ENCODE measurements at places on chromosomes 1 and 21.

DNA sequence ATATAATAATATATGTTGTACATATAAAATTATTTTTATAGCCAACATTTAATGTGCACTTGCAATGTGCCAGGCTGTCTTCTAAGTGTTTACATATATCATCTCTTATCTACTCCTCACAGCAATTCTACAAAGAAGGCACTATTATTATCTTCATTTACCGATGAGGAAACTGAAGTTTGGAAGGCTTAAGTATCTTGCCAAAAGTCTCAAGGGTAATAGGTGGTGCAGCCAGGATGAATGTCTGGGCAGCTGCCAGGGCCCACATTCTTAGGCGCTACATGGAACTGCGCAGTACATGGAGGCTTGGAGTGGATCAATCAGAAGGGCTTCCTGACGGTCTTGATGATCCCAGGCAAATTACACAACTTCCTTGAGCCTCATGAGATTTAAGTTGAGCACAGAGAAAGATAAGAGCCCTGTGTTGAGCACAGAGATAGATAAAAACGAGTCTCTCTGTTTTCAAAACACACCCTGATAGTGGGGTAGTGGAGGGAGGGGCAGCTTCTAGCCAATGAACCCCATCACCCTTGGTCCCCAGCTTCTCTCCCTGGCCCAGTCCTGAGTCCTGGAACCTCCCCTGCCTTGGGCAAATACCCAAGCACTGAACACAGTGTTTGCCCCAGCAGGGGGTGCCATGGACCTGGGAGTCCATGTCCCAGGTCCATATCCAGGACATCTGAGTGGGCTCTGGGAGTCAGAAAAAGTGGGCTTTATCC, 9.2 kb downstream of the POU3F1 start:
- no peak for DNase-seq

DNA sequence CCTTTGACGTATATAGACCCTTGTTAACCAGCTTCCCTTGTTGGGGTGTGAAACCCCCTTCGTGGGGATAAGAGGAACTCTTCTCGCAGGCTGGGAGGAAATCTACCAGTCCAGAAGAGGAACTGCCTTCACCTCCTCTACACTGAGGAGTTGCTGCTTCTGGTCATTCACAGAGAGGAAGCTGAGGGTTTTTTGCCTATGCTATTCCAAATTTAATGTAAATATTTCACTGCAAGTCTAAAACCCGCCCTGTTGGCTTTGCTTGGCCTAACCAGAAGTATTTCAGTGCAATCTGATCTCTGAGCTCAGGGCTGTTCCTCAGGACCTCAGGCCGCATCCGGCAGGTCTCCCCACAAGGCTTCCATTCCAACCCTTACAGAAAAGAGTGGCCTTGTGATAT, 150.1 kb downstream of the HIVEP3 start:
- no peak for DNase-seq

DNA sequence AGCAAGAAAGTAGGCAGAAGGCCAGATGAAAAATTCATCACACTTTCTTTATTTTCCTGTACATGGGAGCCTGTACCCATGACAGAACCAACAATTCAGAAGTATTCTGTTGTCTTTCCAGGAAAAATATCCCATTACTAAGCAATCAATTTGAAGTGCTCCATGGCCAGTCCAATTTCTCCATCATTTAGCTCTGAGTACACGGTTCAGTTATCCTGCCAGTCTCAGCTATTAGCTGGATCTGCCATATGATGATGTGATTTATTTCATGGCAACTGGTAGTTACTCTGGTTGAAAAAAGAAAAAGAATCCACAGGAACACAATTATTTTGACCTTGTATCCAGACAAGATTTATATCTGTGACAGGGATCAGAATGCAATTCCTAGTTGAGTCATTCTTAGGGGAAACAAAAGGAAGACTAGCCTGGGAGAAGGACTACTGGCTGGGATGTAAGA, 70.6 kb upstream of the GORAB start:
- no peak for DNase-seq

DNA sequence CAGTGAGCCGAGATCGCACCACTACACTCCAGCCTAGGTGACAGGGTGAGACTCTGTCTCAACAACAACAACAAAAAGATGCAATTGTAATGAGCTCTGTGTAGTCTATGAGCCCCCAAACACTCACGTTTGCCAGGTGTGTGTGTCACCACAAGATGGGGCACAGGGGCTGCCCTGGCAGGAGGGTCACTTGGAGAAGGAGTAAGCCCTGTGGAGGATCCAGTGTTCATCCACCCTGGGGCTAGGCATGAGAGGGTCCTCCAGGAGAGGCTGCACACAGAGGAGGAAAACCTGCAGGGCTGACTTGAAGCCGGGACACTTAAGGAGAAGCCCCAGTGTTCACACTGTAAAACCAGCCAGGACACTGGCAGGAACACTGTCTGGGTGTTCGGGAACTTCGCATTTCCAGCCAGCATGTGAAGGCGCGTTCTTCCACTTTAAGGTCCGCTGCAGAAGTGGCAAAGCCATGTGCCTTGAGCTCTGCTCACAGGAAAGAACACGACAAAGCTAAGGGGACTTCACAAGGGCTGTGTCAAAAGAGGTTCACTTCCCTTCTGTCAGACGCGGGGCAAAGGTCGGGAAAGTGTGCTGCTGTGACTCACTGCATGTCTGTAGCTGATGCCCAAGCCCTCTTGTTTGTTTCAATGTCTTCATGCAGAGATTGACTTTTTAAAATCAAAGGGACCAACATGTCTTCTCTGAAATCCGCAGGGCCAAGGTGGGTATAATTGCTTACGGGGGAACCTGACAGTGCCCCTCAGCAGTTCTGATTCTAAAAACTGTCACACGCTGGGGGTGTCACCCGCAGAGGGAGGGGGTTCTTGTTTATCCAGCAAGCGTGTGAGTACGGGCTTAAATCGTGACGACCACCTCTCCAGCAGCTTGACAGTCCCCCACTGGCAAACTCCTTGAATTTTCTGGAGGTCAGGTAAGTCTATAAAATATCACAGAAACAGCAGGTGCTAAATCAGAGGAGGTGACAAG, 102.8 kb downstream of the RIPK4 start:
- no peak for DNase-seq

- no peak for DNase-seq
These were observed 1.7 kb downstream of the FOXO6 start for GRCh38 chr1:41362749-41363590.

DNA sequence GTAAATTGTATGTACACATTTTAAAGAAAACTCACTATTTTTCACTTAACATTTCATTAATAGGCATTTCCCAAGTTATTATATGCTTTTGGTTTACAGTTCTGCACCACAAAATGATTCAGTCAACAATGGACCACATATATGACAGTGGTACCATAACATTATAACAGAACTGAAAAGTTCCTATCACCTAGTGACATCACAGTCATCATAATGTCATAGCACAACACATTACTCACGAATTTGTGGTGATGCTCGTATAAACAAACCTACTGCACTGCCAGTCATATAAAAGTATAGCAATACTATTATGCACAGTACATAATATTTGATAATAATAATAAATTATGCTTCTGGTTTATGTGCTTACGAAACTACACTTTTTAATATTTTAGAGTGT, 30.9 kb downstream of the DNAI4 start:
- DNase-seq = no peak

DNA sequence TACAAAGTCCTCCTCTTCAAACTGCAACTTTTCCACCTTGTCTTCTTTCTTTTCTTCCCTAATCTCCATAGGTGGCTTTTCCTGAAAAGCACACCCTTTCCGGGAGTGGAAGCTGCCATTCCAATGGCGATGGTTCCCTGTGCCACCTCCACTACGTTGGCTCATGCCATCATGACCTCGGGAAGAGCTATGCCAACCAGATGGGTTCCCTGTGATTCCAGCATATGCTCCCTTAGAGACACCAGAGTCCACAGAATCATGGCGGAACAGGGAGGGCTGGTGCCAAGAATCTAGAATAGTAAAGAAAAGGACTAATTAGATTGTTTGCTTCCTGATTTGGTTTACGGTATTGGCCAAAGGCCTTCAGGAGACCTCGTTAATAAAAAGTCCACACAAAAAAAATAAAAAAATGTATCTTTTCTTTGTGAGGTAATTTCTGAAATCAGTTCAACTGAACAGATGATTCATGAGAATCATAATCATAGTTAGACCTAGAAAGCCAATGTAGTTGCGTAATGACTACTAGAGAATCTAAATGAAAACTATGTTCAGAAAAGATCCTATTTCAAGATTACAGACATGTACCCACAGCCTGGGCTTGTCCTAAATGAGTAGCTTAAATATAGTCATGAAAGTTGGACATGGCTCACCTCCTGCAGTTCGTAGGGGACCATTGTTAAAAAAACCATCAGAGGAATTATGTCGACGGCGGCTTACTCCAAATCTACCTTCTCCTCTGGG, 30.9 kb upstream of the CCDC17 start:
- DNase-seq = no peak

DNA sequence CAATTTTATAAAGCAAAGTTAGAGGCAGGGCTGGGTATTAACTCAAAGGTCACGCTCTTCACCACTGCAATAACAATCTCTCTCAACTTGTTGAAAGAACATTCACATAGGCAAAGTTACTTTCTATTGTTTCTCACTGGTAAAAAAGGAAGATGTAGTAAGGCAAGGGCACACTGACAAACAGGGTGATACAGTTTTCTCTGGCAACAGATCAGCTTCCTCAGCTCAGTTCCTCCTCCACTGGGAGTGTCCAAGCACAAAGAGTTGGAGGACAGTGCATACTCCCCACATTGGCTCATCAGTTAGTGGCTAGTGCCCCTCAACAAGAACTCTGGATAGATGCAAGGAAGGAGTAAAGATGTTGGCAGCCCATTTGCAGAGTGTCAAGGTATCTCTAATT, 3.7 kb downstream of the PLPPR4 start:
- DNase-seq = no peak

DNA sequence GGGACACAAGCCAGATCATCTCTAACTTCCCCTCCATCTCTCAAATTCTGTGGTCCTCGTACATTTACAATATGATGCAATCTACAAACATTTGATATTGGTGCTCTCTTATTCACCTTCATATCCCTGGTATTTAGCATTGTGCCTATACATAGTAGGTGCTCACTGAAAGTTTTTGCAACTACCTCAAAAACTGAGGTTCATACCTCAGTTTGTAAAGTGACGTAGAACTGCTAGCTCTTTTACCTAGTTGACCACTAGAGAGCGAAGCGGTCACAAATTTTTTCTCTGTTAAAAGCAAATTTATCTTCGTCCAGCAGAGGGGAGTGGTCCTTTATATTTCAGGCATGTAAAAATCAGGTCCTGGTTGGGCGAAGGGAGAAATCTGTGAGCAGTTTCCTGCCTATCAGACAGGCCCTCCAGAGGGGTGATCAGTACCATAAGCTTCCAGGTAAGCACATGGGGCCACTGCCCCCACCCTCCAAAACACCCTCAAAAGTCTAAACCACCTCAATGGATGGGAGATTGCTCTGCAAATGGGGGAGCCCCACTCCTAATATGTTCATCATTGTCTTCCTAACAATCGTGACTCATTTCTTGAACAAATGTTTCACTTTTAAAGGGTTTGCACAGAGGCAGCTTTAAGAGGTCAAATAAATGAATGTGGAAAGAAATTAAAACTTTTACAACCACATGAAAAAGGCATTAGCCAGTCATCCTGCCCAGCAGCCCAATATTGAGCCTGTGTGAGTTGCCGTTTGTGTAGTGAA, 10.6 kb upstream of the HLCS start:
- peak; percentile 63 for DNase-seq

DNA sequence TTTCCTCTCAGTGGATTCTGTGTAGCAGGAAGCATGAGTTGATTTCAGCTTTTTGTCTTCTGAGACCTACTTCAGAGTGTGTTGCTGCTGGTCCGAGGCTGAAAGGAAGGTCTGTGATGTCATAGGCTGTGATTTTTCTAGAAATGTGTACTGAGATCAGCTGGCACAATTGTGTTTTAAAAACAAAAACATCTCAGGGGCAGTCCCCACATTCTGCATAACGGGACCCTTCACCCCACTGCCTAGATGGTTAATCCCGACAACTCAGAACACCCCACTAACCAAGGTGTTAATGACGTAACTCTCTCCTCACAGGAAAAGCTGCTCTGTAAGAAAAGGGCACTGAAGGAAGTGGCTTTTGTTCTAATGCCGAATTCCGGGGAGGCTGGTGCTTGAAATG, 59.8 kb upstream of the PPP2R5A start:
- no peak for DNase-seq

- DNase-seq = no peak
These were observed 119.2 kb downstream of the ZNF644 start for GRCh38 chr1:90902672-90903071.

DNA sequence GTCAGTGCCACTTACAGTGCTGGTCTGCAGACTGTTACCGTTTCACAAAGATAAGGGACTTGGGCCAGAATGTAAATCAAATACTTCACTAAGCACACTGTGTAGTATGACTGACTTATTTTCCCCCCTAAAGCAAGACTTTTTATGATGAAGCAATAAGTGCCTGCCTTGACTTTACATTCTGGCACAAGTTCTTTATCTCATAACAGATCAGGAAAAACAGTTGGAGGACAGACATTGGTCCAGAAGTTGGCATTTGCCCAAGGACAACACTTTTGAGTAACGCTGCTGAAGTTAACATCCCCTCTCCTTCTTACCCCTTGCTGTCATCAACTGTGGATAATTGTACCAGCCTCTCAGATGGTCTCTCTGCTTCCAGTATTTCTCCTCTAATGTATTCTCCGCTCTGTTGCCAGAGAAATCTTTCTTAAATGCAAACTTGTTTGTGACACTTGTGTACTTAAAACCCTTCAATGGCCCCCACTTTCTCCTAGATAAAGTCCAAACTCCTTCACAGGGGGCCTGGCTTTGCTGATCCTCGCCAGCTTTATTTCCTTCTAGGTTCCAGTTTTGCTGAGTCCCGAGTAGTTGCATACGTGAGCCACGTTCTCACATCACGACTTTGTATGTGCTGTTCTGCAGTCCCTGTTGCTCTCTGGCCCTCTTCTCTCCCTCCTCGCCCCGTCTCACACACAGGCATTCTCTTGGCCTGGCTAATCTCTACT, 45.7 kb downstream of the S1PR1 start:
- DNase-seq = no peak

DNA sequence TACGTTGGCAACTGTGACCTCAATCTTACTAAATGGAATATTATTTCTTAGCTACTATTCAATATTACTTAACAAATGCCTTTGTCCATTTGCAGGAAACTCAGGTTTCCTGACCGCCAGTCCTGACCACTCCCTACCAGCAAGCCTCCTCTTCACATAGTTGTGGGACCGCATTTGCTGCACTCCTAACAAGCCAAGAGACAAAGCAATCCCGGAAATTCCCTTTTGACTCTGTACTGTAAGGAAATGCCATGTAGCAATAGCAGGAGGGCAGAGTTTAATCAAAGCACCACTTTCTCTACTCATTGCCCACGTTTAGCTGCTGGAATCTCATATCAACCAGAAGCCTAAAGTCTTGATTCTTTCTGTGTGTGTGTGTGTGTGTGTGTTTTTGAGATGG, 28.1 kb upstream of the ACBD6 start:
- peak; percentile 17 for DNase-seq

- DNase-seq = no peak
These were observed 3.9 kb upstream of the NGF start for GRCh38 chr1:115341948-115342347.

- DNase-seq = no peak
These were observed 24.9 kb upstream of the MAP10 start for GRCh38 chr1:232780354-232780753.

Data from skin of body (tissue), 3 donors.